ENCODE measurements at places on chromosomes 6 and 20.
A peak's percentile ranks its signal among the peaks of the same experiment; 100 is the strongest.

- no peak for DNase-seq
These were observed at the start of gene APOBEC2 for GRCh38 chr6:41053041-41053440. Gene APOBEC2, plus strand, starts transcription at chr6:41053202. Its CDS starts 146 bp downstream, at chr6:41053348.

- no peak for DNase-seq
These were observed 87.9 kb downstream of the KIF13A start for GRCh38 chr6:17899491-17899890.

DNA sequence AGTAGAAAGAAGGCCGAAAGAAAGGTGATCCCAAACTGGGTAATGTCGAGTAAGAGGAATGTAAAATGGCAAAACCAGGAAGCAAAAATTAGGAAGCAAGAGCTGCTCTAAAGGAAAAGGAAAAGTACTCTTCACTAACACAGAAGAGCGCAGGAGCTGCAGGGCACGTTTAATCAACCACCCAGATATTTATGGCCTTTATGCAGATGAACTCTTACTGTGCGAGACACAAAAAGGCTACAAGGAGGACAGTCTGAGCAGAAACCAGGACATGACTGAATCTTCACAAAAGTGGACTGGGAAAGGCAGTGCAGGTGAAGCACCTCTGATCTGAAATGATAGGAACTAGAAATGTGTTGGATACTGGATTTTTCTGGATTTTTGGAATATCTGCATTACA, 15.2 kb upstream of the PRR18 start:
- DNase-seq, result no peak

DNA sequence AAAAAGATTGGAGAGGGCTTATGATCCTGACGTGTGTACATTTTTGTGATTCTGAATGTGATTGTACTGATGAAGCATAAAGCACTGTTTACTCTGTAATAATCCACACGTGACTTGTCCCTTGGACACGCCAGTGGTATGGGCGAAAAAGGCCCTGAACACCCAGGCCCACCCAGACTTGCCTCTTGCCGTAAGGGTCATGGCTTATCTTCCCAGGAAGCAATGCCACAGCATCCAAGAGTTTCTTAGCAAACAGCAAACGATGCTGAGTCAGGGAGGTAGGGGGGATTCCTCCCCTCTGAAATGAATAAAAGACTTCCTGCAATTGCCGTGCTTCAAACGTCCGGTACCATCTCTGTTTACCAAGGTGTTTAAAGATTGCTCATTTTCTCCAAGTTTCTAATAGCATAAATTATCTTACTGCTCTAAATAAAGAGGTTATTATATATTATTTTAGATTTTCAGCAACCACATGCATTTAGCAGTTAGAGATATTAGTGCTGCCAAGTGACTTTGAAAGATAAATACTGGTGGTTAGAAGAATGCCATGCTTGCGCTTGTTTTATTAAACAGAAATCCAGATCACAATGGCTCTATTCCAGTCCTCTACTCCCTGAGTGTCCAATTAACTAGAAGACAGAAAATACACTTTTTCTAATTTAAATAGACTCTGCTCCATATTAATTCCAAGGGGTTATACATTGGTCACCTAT, 212.8 kb upstream of the CST7 start:
- no peak for DNase-seq

- no peak for DNase-seq
These were observed 37.1 kb downstream of the PPP1R16B start for GRCh38 chr20:38842558-38842981.

DNA sequence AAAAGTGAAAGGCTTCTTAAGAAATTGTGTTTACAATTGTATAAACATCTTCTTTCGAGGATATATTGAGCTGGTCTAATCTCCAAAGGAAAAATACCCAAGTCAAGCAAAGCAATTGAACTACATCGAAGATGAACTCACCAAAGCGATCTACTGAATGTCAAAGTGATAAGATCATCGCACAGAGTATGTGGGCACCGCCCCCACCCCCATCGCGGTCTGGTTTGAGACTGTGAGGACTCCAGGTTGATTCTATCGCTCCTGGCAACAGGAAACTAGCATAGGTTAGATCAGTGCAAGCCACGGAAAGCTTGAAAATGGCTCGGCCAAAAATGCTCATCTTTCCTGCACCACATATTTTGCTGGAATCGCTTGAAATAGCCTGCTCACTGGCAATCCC, 133.2 kb upstream of the RPS6KA2 start:
- DNase-seq, result no peak

DNA sequence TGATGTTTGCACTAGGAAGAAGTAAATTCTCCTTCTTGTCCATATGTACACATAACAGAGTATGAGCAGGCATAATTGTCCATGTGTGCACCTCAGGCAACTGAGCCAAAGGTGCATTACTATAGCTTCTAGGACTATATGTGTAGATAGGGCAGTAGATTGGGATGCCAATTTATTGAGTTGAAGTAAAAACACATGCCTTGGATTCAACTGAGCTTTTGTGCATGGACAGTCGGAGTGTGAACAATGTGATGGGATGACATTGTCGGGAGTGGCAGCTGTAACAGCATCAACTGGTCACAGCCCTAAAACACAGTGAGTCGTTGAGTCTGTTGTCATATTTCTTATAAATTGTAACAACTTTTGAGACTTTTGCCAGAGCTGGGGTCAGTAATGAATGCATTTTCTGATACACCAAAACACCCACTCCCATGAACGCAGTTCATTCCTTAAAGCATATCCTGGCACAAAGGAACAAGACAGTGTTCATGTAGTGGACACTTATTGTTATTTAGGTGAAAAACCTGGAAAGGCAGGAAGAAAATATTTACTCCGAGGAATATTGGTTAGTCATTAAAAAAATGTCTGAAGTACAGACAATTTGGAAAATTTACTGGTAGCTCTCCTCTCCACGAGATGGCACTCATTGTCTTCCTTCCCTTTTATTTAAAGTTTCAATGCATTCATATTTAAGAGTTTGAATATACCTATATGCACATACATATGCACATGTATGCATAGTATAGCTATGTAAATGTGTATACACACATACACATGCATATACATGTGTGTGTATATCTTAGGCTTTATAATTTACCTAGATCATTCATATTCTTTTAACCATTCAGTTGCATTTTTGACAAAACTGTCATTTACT, 302.0 kb upstream of the STXBP5 start:
- DNase-seq, result peak; percentile 28

GRCh38 chr6:149368065-149368464, 32.0 kb upstream of the SUMO4 start:
- no peak for DNase-seq

DNA sequence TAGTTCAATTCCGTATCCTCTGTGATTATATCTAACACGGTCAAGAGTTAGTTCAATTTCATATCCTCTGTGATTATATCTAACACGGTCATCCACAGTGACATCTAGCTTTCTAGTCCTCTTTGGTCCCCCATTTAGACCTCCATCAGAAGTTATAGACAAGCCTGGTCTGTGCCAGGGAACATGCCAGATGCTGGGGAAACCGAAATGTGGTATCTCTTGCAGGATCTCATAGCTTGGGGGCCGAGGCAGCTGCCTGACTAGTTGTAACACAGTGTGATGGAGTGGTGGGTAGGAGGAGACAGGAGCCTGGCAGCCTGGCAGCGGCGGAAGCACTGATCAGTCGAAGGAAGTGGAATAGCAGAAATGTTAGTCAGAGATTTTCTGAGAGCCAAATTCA, 13.8 kb upstream of the SMOC2 start:
- no peak for DNase-seq

DNA sequence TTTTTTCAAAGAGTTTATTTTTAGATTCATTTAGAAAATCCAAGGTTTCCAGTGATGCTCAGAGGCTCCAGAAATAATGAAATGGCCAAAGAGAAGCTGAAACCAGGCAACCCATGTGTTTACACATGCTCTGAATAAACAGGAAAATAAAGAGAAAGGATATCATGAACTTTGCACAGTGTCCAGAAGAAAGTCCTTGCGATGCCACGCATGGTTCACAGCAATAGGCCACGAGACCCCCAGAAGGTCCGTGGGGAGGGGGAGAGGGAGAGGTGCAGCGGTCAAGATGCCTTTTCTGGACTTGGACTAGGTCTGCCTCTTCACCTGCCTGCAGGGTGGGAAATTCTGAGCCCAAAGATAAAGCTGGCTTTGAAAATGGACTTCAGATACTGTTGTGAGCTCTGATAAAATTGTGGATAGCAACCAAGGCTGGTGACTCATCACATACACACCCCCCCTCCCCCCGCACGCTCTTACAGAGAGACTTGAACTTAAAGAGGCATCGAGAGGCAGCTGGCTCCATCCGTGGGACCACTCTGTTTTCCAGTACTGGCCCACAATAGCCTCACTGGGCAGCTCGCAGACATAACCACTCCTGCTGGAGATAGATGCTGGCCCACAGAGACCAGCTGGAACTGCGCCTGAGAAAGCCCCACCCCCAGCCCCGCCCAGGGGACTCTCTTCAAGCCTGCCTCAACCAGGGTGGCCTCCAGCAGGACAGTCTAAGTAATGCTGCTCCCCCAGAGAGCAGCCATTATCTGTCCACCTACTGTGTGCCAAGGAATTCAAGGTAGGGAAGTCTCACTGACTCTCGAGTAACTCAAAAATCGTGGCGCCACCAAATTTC, 21.2 kb upstream of the NFATC2 start:
- DNase-seq, result peak; percentile 86

DNA sequence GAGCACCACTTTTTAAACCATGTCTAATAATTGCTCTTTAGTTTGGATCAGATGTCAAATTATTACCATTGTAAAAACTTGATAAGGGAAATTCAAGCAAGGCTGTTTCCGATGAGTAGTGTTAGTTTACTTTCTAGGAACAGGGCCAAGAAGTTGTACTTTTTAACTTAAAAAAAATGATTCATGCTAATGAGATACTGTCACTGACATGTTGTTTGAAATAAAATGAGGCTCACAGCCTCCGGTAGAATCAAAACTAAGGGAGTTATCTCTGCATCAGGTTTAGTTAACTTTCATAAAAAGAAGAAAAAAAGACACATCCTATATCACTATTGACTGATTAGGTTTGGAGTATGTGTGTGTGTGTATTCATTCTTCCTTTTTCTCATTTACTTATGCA, 55.2 kb upstream of the SUPT3H start:
- no peak for DNase-seq

DNA sequence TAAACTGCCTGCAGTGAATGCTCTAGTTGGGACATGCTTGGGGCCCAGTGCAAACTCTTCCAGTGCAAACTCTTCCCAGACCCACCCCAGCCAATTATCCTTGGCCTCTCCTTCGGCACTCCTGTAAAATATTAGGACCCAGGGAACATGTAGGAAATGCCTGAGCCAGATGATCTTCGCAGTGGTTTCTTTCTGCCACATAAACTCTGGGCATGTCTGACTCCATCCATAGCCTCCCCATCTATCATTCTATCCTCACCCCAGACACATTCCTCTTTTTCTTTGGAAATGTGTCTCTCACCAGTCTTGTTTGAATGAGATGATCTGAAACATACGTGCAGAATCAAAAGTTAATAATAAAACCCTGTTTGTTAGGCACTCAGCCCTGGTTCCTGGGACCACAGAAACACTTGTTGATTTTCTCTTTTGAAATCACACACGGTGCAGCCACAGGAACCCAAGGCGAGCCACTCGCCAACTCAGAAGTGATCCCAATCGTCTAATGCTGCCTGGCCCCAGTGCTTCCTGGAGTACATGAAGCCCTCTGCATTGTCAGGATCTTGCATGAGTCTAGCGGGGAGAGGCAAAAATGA, 108.9 kb upstream of the CST7 start:
- DNase-seq, result no peak

DNA sequence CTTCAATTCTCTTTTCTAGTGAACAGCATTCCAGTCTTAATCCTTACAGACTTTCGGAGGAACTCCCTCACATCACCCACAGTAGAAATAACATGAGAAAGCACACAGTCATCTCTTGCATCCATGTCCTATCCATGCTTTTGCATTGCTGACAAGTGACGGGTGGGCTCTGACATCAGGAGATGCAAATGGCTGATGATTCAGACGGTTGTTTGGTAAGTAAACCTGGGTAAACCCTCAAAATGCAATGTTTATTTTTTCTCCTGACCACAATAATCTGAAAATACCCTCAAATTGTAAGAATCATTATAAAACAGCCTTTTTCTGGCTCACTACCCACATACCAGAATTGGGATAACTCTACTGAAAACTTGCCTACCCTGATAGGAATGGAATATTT, 792.0 kb downstream of the MAFB start:
- DNase-seq, result no peak

DNA sequence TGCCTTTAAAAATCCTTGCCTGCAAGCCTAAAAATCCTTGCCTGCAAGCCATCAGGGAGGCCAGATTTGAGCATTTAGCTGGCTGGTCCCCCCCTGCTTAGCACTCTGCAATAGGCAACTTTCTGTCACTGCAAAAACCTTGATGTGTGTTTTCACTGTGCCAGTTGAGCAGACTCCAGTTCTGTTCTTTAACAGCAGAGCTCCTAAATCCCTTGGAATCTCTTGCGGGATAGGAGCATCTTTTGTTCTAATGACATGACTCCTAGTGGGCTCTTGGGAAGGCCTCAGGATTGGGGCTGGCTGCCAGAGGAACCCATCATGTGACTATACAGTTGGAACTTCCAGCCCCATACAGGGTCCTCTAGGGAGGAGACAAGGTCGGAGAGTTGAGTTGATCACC, 50.4 kb downstream of the FAM184A start:
- DNase-seq, result no peak

GRCh38 chr20:8313073-8313472, 181.0 kb downstream of the PLCB1 start:
- DNase-seq, result no peak

GRCh38 chr20:56724241-56724757, 95.2 kb downstream of the TFAP2C start:
- no peak for DNase-seq

GRCh38 chr6:46926481-46926880, 4.7 kb upstream of the ADGRF5 start:
- no peak for DNase-seq

GRCh38 chr6:150783813-150784212, 81.7 kb upstream of the MTHFD1L start:
- DNase-seq, result no peak

DNA sequence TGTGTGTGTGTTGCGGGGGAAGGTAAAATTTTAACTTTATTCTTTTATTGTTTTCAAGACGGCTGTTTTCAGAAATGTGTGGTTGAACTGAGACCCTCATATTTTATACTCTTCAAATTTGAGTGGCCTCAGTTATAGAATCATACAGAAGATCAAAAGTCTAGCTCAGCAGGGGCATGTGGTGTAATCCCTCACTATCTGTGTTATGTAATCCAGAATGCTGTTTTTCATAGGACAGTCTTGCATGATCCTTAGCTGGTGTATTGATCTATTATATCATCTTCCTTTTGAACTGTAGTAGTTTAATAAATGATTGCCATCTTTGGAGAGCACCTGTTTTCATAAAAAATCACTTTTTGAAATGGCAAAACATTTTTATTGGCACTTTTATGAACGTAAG, 1.4 kb downstream of the PLCB4 start:
- DNase-seq, result no peak

- no peak for DNase-seq
These were observed 507 bp upstream of the VGLL2 start for GRCh38 chr6:117264692-117265409.

DNA sequence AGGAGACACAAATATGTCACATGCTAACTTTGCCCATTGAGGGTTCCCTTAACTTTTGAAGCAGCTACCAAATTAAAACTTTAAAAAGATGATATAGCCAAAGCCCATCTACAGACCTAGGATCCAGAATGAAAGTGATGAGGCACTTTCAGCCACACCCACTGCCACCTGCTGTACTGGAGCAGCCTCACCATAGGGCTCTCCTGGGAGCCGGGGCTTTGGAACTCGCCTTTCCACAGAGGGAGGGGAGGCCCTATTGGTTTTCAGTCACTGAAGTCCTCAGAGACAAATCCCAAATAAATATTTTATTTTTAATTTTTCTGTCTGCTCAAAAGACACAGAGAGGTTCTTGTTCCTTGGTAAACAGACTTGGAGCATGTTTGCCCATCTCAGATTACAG, 238.1 kb upstream of the TAB2 start:
- DNase-seq, result peak; percentile 7
